Testis (tissue), 5 donors: ENCODE measurements at places on chromosomes 4 and X.

DNA sequence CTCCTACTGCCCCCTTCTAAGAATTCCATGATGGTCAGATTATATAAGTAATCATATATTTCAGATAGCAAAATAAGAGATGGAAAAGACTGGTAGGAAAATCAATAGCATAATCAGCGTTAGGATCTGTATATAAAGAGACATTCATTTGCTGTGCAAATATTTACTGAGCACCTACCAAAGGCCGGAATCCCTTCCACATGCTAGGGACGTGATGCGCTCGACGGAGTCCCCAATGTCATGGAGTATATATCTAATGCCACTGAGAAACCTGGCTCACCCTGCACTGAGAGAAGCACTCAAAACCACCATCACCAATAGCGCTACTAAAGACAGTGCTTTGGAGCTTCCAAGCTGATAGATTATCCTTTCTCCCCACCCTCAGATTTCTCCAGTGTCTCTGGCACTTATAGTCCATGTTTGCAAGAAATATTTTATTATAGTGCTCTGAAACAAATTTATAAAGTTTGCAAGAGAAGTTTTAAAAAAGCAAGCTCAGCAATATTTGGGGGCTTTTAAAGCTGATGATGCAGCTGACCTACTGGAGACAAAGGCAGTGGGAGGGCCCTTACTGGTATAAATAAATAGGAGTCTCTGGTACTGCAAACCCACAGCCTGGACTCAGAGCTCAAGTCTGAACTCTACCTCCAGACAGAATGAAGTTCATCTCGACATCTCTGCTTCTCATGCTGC is at the start of gene CXCL13:
TSS of gene CXCL13 (plus strand) at position 611 of the 693 bp plus-strand sequence. CDS start at position 657, 46 bp downstream.
- no peak for DNase-seq

DNA sequence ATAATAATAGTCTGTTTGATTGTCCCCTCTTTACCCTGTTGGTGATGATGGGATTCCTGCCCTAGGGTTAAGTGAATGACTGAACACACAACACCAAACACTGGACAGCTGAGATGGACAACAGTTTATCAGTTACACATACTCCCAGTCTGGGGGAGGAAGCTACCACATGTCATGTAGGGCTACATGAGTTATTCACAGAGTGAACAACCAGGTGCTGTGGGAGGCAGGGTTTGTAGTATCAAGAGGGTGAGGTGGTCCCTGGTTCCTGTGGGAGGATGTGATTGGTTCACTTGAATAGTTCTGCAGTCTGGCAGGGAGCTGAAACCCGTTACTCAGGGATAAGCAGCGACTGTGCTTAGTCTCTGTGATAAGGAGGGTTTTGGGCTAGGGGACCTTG is 88.8 kb upstream of the AP1S2 start:
- DNase-seq, result no peak

DNA sequence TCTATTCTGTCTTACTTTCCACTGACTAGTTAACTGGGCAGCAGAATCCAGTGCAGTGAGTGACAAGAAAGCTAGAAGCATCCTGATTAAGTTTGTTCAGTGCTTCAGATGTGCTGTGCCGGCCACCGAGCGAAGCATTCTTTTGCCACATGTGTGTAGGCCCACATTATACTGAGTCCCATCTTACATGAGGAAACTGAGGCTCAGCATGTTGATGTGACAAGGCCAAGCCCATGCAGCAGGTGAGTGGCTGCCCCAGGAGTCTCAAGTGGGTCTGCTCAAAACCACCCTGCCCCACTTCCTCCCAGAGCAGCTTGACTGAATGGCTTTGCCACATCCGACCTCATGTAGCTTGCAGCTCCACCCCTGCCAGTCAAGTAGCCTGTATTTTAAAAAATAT is 50.5 kb downstream of the RHOH start:
- no peak for DNase-seq

- no peak for DNase-seq
Observed at GRCh38 chr4:153154007-153154975, 50.0 kb upstream of the TRIM2 start.

GRCh38 chrX:1649621-1650020 is 34.8 kb downstream of the ASMT start:
- DNase-seq, result no peak

GRCh38 chr4:65033899-65034298 is 624.6 kb upstream of the TECRL start:
- no peak for DNase-seq

DNA sequence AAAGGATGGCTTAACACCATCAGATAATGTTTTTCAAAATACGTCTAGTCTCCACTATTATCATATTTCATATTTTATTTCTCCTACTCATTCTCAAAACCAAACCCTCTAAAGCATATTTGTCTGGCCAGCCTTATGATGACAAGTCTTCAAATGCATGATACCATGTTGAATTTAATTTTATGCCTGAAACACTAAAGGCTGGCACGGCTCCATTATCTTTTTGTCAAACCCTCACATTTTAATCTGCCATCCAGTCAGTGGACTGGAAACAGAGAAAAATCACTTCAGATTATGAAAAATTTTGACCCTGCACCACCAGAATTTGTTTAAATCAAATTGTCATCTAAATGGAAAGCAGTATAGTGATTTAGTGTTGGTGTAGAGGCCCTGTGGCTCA is 42.9 kb downstream of the SCD5 start:
- DNase-seq, result no peak

- no peak for DNase-seq
Observed at GRCh38 chrX:9835585-9836210, 49.5 kb downstream of the SHROOM2 start.

DNA sequence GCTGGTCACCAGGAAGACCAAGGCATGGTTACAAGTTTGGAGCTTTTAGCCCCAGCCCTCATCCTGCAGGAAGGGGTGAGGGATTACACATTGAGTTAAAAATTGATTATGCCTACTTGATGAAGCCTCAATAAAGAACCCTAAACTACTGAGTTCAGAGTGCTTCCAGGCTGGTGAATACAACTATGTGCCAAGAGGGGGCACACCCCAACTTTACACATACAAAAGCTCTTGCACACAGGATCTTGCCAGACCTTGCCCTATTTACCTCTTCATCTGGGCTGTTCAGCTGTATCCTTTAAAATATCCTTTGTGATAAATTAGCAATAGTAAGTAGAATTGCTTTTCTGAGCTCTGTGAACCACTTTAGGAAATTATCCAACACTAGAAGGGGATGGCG is 489.3 kb downstream of the INPP4B start:
- no peak for DNase-seq

GRCh38 chr4:41963105-41963504 is 18.5 kb upstream of the DCAF4L1 start:
- no peak for DNase-seq

- peak; percentile 2 for DNase-seq
Observed at GRCh38 chr4:1446502-1447386, 40.5 kb upstream of the NKX1-1 start.

DNA sequence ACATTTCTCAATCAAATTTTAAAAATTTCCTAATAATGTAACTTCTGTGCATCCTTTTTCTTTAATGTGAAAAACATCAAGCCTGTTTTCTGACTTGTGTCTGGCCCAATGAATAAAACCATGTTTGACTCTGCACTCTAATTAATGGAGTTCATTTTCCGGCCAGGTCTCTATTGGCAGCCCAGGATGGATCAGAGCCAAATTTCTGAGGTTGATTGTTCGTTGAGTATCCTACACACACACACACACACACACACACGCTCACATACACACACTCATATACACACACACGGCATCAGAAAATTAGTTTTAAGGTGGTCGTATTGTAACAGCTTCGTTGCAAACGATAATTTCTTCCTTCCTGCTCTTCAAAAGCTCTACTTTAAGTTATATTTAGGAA is 28.9 kb upstream of the TLL1 start:
- DNase-seq, result no peak

DNA sequence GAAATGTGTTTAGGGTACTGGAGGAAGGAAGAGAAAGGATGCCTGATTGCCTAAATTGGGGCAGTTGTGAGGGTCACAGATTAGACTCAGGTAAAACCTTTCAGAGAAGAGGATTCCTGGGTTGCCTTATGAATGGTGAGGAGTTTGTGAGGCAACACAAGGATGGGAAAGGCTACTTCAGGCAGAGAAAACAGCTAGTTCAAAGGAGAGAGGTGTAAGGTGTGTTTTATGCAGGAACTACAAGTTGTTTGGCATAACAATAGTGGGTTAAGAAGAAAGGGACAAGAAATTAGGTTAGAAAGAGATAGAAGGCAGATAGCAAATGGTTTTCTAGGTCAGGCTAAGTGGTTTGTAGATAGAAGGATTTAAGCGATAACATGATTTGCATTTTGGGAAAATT is 75.1 kb upstream of the PGRMC2 start:
- DNase-seq, result no peak

DNA sequence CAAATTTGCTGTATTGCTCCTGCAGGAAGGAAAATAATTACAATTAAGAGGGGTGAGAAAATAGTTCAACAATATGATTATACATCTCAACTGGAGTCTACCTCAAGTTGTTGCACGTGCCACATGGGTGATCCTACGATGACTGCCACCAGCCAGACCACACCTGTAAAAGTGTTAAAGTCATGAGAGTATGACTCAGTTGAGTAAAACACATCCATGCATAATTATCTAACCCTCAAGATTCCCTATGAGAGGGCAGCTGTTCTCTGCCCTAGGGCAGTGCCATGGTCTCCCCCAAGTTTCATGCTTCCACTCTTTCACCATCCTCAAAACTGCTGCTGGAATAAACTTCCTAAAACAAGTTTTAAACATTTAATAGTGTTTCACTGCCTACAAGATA is 44.1 kb downstream of the QRFPR start:
- no peak for DNase-seq

DNA sequence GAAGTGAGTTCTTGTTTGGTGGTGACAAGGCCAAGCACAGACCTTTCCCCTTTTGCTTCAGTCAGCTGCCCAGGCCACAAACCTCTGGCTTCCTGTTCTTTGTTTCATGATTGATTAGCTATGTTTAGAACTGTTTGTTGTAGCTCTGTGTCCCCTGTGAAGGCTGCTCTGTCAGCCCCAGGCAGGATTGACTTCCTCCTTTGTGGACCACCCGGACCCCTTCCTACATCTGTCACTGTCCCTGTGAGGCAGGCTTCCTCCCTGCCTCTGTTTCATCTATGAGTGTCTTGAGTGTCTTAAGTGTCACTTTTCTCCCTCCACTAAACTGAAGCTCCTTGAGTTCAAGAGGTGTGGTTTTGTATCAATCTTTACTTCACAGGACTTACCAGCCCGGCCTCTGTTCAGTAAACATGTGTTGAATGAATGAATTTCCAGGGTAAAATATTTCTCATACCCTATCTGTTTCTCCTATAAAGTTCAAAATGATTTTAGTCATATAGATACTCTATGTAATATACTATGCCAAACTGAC is 83.5 kb downstream of the ZNF674 start:
- DNase-seq, result no peak

- no peak for DNase-seq
Observed at GRCh38 chr4:168864821-168865541, 145.1 kb downstream of the CBR4 start.

DNA sequence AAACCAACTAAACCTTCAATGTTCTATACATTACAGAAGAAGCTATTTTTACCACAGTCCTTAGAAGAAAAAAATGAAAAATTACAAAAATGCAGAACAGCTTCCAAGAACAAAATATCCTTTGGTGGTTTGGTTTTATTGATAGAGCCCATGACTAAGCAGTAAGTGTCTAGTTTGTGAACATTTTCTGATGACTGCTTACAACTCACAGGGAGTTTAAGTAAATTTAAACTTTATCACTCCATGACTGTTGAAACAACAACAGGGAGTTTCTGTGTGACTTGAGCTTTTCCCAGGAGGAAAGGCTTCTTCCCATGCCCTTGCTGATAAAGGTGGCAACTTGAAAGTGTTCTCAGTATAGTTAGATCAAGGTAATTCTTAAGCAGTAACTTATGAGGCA is 2.9 kb downstream of the PF4 start:
- no peak for DNase-seq

- no peak for DNase-seq
Observed at GRCh38 chr4:53960843-53961242, 103.6 kb downstream of the CHIC2 start.

DNA sequence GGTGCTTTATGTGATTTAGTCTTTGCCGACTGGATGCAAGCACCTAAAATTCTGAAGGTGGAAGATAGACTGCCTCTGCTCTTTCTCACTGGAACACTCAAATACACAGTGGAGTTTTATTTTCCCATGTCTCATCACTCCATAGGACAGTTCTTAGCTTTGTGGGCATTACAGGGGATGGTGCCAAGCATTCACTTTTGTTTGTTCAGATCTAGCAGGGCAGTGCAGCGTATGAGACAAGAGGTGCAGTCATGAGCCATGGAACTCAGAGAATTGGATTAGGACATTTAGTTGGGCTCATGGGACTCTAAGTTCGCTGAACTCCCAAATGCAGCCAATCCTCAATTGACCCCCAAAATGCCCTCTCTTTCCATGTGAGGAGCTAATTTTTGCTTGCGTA is 1136.9 kb upstream of the PRKX start:
- no peak for DNase-seq

DNA sequence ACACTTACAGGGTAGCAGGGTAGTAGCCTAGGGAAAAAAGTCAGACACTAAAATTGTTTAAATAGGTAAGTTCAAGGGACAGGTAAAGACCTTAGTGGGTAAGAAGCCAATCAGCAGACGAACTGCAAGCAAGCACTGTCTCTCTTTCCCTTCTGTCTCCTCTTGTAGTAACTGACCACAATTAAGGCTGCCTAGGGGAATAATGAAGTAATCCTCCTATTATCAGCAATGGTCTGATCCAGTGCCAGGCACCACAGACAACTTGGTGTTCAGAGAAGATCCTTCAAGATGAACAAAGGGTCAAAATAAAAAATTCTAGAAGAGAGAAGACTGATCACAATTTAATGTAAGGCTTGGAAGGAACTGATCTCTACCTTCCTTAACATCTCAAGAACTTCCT is 62.9 kb downstream of the ELOVL6 start:
- DNase-seq, result no peak

- no peak for DNase-seq
Observed at GRCh38 chr4:182179751-182180150, 63.5 kb upstream of the TENM3 start.

- DNase-seq, result no peak
Observed at GRCh38 chr4:89998469-89999011, 103.9 kb downstream of the MMRN1 start.

DNA sequence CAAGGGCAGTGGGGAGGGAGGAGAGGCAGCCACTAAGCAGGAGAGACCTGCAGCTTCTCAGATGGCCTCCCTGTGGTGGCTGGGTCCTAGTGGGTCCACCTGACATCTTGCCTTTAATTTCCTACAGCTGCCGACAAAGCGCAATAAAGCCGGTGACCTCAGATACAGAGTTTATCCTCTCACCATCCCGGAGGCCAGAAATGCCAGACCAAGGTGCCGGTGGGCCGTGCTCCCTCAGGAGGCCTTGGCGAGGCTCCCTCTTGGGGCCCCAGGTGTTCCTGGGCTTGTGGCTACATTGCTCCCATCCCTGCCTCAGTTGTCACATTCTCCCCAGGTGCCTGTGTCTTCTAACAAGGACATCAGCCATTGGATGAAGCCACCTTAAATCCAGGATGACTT is 103.0 kb downstream of the ADRA2C start:
- no peak for DNase-seq
